ENCODE measurements at places on chromosomes 3 and 15.

DNA sequence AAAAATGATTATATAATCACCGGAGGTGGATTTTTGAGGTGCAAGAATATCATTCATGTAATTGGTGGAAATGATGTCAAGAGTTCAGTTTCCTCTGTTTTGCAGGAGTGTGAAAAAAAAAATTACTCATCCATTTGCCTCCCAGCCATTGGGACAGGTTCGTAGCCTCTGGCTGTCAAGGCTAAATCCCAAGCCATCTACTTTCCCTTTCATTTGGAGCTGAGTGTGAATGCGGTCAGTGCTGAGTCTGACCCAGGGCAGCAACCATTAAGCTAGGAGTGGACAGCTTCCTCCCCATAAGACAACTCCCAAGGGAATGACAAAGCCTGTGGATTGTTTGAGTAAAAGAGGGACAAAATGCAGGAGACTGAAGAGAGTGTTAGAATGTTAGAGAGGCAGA is 33.6 kb downstream of the PARP14 start:
- no peak for DNase-seq

DNA sequence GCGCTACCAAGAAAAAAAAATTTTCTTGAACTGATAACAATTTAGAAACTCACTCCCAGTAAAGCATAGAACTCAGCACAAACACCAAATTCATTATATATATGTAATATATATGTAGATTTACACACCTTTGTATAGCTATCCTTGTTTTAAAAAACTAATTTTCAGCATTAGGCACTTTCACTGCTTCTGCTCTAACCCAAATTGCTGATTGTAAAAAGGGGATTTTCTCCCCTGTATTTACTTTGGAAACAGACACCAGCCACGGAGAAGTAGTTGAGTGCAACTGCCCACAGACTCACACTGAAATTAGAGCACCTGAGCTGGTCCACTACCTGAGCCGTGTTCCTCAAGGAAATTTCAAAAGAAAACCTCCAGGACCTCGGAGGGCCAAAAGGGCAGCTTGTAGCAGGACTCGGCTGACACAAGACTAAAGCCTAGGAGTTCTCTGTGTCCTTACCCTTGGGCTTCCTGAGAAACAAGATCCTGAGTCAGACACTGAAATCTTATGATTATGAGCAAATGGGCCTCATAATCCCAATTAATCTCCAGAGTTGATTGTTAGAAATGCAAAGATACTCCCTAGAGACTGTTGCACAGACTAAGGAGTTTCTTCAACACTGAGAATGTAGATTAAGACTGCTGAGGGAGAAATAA is 106.0 kb downstream of the TNIK start:
- DNase-seq = no peak

DNA sequence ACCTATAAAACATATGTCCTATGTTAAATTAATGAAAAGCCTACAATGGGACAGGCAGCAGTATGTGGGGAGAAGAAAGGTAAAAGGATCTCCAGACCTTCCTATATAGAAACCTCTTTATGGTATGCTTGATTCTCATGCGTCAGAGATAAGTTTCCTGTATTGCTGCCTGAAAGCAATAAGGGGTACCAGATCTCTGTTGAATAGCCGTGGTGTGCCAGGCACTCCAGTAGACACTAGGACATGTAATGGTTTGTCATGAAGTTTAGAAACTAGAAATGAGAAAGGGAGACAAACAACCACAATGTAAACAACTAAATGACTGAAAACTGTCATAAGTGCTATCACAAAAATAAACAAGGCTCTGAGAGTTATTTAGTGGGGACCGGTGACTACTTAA is 168.1 kb downstream of the EFHB start:
- no peak for DNase-seq

- DNase-seq = no peak
These were observed 33.4 kb downstream of the ETV5 start for GRCh38 chr3:186075489-186075888.

- no peak for DNase-seq
These were observed 31.7 kb downstream of the UQCC5 start for GRCh38 chr3:52568069-52568468.

- no peak for DNase-seq
These were observed 158.3 kb upstream of the CGNL1 start for GRCh38 chr15:57217778-57218598.
